ENCODE measurements at places on chromosomes 1 and 21.

GRCh38 chr1:50665413-50665812 is 242.2 kb upstream of the DMRTA2 start:
- ATAC-seq, result no peak

- no peak for ATAC-seq
Observed at GRCh38 chr21:39630191-39630591, 17.5 kb downstream of the B3GALT5 start.

- ATAC-seq, result no peak
Observed at GRCh38 chr1:8899046-8899445, 20.6 kb upstream of the ENO1 start.

DNA sequence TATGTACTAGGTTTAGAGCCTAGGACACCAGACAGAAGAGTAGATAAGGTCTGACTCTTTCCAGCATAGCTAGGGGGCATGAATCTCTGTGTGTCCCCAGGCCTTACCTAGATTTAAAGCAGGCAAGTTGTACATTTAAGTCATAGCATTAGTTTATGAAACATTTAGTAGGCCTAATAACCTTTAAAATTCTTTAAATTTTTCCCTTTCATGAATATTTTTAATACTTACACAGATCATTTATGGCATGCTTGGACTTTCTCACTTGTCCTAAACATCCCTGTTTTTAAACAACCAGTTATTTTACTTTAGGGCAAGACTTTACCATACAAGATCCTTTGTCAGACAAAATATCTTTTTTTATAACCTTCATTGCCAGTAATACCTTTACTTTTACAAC is 258.4 kb upstream of the ZRANB2 start:
- ATAC-seq, result no peak

GRCh38 chr1:53658489-53659230 is 80.3 kb downstream of the GLIS1 start:
- no peak for ATAC-seq

GRCh38 chr1:41622859-41623732 is 138.6 kb upstream of the EDN2 start:
- peak; percentile 90 for ATAC-seq

- no peak for ATAC-seq
Observed at GRCh38 chr1:24541711-24542346, 14.1 kb upstream of the NCMAP start.

- ATAC-seq, result peak; percentile 100
Observed at GRCh38 chr1:197146101-197147095, at the start of gene ASPM. Gene ASPM (minus strand): TSS chr1:197146669. CDS start chr1:197146437, 232 bp downstream.
